ENCODE measurements at places on chromosomes 3 and 15.

- peak; percentile 43 for DNase-seq
These were observed 5.0 kb downstream of the PTH1R start for GRCh38 chr3:46882377-46883053.

DNA sequence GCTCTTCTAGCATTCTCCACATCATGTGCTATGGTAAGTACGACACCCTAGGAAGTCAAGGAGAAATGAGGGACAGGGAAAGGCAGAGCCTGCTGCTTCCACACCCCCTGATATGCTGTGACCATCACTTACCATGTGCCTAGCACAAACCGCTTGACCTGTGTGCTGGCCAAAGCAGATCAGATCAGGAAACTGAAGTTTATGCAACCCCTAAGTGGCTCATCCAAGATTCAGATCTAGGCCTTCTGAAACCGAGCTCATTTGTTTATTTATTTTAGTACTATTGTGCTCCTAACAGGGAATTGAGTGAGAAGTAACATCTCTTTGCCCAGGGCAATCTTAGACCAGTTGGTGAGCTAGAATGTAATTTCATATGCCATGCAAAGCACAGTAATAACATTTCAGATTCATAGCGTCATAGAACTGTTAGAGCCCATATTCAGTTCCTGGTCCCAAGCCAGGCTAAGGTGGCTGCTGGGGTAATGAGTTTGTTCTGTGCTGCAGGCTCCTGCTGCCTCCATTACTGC lies at the start of gene RTP2:
Gene RTP2, minus strand, starts transcription at position 51 of the 527 bp plus-strand sequence. CDS start 429 bp downstream, outside the sequence.
- DNase-seq, result no peak

DNA sequence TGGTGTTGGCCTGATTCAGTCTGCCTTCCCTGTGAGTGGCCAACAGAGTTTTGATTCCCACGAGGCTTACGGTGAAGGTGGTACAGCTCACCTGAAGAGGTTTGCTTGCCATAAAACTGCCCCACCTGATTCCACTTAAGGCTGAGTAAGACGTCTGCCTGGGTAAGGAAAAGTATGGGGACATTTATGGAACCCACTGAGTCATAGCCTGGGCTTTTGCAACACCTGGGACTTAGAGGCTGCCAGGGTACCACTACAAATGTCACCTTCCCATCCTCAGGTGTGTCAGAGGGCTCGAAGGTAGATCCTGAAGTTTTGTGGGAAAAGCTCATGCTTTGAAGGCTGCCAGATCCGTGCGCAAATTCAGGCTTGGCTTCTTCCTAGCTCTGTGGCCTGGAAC lies 56.9 kb upstream of the SLCO2A1 start:
- no peak for DNase-seq

DNA sequence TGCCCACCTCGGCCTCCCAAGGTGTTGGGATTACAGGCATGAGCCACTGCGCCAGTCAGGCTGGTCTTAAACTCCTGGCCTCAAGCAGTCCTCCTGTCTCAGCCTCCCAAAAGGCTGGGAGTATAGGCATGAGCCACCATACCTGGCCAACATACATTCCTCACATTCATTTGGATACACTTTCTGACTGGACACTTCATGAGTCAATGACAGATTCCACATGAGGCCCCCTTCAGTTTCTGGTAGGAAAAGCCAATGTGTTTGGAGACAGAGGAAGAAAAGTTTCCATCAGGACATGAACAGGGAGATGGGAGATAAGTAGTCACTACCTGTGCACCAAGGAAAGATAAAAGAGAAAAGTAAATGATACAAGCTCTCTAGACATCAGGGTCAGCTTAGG lies 49.4 kb upstream of the GSK3B start:
- DNase-seq, result peak; percentile 69

- DNase-seq, result no peak
These were observed 560.5 kb downstream of the NR2F2 start for GRCh38 chr15:96891046-96891445.

Measured in kidney tubule cell (primary cell).